ENCODE measurements at places on chromosomes 7 and 10.

- no peak for DNase-seq
Measured at GRCh38 chr7:95996174-95996573, 223.8 kb downstream of the DYNC1I1 start.

GRCh38 chr10:107540981-107541380, 376.5 kb upstream of the SORCS1 start:
- DNase-seq, result no peak

DNA sequence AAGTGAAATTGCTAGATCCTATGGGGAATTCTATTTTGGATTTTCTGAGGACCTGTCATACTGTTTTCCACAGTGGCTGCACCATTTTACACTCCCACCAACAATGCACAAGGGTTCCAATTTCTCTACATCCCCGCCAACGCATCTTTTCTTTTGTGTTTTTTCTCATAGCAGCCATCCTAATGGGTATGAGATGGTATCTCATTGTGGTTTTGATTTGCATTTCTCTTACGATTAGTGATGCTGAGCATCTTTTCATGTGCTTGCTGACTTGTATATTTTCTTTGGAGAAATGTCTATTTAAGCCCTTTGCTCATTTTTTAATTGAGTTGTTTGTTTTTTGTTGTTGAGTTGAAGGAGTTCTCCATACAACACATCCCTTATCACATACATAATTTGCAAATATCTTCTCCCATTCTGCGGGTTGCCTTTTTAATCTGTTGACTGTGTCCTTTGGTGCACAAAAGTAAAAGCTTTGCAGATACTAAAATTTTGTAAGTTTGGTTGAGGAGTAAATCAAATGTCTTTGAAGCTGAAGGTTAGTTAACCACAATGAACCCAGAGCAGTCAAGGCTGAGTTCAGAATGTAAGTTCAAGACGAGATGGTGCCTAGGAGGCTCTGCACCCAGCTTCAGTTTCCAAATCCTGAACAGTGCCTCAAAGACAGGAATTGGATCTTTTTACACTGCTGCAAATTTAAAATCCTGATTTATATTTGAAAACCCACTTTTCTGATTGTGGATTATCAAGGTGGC, 195.4 kb downstream of the COBL start:
- DNase-seq, result no peak

DNA sequence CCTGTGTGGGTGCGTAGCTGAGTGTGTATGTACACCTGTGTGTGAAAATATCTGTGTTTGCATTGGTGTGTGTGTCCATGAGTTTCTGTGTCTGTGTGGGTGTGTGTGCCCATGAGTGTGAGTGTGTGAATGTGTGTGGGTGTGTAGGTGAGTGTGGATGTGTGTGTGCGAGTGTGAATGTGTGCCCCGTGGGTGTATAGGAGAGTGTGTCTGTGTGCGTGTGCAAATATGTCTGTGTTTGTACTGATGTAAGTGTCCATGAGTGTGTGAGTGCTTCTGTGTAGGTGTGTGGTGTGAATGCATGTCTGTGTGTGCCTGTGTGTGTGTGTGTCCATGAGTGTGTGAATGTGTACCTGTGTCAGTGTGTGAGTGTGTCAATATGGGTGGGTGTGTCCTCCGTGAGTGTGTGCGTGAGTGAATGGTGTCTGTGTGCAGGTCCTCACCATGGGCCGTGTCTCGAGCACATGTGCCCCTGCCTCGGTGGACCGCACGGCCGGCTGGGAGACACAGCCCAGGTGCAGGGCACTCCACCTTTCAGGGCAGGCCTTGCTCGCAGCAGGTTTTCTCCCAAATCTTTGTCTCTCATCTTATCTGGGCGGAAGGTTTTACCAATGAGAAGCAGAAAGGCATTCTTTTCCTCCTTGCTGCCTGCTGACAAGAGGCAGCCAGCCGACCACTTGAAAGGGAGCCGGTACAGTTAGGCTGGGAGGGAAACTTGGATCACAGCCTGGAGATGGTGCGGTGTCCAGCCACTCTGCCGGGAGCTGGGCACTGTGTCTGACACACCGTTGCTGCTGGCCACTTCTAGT, 107.1 kb upstream of the FAM20C start:
- no peak for DNase-seq

- no peak for DNase-seq
Measured at GRCh38 chr10:57017356-57018037, 656.4 kb upstream of the ZWINT start.

Data from HepG2 (cell line).